ENCODE measurements at places on chromosomes 11 and 22. TPM values are rescaled to one million over a fixed set of nuclear protein-coding genes. Genes with fewer than 3 reads are reported as not detected.

- DNase-seq = no peak
Measured at GRCh38 chr22:42066937-42067336, 3.7 kb downstream of the NAGA start.

GRCh38 chr11:3959015-3959902, 103.8 kb downstream of the STIM1 start:
- no peak for DNase-seq

GRCh38 chr22:45551310-45552016, 48.8 kb downstream of the FBLN1 start:
- DNase-seq = no peak

- DNase-seq = no peak
Measured at GRCh38 chr11:57197762-57198161, 16.0 kb downstream of the LRRC55 start.

- no peak for DNase-seq
Measured at GRCh38 chr11:112298535-112298934, 37.9 kb upstream of the PLET1 start.

- no peak for DNase-seq
Measured at GRCh38 chr11:46050003-46050461, 71.2 kb downstream of the PHF21A start.

GRCh38 chr11:120306519-120307242, 18.4 kb upstream of the TLCD5 start:
- DNase-seq = no peak

GRCh38 chr11:57095417-57095816, 86.3 kb upstream of the LRRC55 start:
- DNase-seq = no peak

GRCh38 chr11:38005597-38005996, 1407.6 kb upstream of the RAG2 start:
- DNase-seq = no peak

DNA sequence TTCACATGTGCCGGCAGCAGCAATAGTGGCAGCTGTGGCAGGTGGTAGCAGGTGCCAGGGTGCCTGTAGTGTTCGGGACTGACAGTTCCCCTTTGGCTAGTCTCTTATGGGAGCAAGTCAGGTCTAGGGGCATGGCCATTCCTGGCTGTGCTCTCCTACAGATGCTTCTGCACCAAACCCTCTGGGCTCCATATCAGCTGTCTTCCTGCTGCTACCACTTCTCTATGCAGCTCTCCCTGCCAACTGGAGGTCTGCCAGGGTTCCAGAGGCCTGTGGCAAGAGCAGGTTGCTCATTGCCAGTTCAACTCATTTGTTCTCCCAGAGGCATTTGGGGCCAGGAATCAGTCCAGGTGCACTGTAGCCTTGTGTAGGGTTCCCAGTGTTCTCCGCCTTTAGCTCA, 473.7 kb downstream of the JRKL start:
- DNase-seq = no peak

GRCh38 chr11:15926071-15926470, 430.3 kb downstream of the SOX6 start:
- DNase-seq = no peak

DNA sequence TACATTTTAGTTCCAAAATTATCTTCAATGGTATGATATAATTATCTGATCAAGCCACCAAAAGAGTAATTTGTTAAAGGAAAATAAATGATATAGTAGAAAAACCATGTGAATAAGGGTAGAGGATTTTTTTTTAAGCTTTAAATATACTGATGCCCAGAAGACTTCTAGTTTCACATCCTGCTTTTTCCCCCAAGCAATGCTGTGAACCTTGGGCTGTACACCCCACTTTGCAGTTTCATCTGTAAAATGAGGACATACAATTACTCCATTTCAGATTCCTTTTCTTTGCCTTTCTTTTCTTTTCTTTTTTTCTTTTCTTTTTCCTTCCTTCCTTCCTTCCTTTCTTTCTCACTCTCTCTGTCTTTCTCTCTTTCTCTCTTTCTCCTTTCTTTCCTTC, 1125.4 kb downstream of the DLG2 start:
- no peak for DNase-seq

GRCh38 chr11:44031549-44031948, 16.2 kb upstream of the ACCSL start:
- no peak for DNase-seq

DNA sequence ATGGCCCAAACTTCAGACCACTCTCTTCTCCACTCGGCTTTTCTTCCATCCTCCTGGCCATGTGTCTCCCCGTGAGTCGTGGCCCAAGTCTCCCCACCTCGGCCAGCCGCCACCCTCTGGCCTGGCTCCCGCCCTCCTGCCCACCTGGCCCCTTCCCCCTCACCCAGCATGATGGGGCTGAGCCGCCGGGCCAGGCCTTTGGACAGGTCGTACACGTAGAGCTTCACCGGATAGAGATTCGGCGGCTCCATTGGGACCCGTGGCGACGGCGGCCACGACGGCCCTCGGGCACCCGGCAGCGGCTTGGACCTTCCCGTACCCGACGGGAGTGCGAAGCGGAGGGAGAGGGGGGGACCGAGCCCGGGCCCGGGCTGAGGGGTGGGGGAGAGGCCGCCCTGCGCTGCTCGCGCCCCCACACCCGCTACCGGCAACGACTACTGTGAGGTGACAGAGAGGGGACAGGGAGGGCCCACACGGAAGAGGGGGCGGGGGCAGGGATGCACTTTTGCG, at the start of gene DESI1:
Gene DESI1, minus strand, starts transcription at position 455 of the 510 bp plus-strand sequence. Its CDS starts 204 bp downstream, at position 251.
- DNase-seq = no peak

- no peak for DNase-seq
Measured at GRCh38 chr11:39288011-39288410, 2171.4 kb downstream of the LRRC4C start.

GGTLC3 gene
- total RNA-seq = not detected

RIN1 gene
- total RNA-seq = 1.6 TPM

SNU13 gene
- total RNA-seq = 171 TPM

MRGPRX1 gene
- total RNA-seq = not detected

KCNJ1 gene
- total RNA-seq = not detected

ESAM gene
- total RNA-seq = 0.45 TPM

NELL1 gene
- total RNA-seq = not detected

TTC28 gene
- 1.2 TPM for total RNA-seq

GGTLC2 gene
- not detected for total RNA-seq

GUCY1A2 gene
- not detected for total RNA-seq
